ENCODE measurements at places on chromosomes 1 and 21. TPM values are rescaled to one million over a fixed set of nuclear protein-coding genes. Genes with fewer than 3 reads are reported as not detected.

DNA sequence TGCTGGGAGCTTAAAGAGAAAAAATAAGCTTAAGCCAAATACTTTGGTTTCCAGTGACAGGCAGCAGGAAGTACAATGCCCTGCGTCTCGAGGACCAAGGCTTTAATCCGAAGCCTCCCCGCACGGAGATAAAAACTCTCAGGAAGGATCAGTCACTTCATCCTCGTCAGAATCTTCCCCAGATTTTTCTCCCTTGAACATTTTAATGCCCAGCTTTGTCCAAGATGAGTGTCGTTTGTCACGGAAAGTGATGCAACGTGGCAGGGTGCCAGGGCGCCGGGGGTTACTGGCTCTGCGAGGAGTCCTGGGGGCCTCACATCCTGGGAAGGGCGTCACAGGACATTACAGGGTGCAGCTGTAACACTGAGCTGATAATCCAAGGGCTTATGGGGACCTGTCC, 25.2 kb upstream of the PCBP3 start:
- H3K27me3 ChIP-seq: no peaks in the 10 kb centered on the region
- no peak overlapping the region for H3K4me3 ChIP-seq
- H3K4me1 ChIP-seq: peaks cover 37% of the 10 kb centered on the region
- no peak for DNase-seq
- H3K27ac ChIP-seq: no peak overlapping the region

PRR9 gene
- not detected for total RNA-seq

DNA sequence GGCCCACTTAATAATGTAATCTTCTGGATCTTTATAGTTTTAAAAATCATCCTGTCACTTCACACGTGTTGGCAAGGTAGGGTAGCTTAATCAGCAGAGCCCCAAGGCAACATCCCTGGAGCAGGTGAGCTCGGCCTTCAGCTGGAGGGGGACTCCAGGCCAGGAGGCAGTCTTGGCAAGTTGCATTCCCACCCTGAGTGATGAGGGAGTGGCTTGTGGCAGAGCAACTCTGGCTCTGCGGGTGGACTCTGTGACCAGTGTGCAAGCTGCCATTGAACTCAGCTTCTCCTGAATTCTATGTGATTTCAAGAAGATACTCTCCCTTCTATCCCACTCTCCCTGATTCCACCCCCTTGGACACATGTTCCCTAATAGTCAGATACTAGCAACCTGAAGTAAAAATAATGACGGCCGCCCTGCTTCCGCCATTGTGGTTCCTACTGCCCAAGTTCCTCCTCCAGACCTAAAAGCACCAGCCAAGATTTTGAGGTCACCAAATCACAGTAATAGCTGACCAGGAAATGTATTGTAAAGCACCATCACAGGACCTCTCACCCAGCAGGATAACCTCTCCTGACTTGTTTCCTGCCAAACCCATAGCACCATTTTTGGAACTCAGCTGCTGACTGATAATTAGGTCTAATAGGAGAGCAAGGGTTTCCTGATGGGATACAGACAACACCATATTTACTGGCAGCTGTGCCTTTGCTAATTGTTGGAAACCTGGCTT, 11.5 kb upstream of the LYST start:
- H3K36me3 ChIP-seq: no peaks in the 10 kb centered on the region
- H3K4me3 ChIP-seq: no peak overlapping the region
- no peak for DNase-seq
- no peak overlapping the region for H3K27ac ChIP-seq
- H3K4me1 ChIP-seq: peaks cover 16% of the 10 kb centered on the region
- no peaks in the 10 kb centered on the region for H3K27me3 ChIP-seq

DNA sequence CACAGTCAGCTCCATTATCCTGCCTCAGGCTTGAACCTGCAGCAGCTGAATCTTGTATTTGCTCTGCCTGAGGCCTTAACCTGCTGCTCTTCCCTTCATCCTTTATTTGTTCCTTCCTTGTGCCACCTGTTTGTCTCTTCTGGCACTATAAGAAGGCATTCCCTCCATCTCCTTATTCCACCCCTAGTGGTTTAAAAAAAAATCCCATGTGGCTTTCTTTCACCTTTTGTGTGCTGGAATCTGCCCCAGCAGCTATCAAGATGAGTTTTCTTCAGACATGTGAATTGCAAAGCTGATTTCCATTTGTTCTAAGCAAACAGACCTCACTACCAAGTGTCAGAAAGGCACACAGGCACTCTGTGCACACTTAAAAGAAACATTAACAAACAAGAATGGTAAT, 294.6 kb downstream of the TTLL7 start:
- H3K27ac ChIP-seq: no peak overlapping the region
- H3K4me3 ChIP-seq: no peak overlapping the region
- H3K4me1 ChIP-seq: no peaks in the 10 kb centered on the region
- DNase-seq: no peak

RORC gene
- 1.3 TPM for total RNA-seq

EXTL1 gene
- not detected for total RNA-seq

LCE6A gene
- not detected for total RNA-seq

BNIPL gene
- 1.3 TPM for total RNA-seq

DNA sequence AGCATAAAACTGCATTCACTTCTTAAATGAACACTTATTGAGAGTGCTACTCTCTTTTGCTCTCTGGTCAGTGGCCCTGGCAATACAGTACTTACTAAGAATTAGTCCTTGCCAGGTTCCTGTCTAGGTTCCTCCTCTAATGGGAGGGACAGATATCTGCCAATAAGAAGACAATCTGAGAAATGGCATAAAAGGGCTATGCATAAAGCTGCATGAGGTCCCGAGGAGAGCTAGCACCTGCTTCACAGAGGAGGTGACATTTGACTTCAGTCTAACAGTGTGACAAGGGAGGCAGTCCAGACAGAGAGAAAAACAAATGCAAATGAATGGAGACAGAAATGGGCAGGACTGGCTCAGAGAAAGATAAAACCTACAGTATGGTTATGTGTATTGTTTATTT, 357.1 kb upstream of the SGIP1 start:
- no peaks in the 10 kb centered on the region for H3K36me3 ChIP-seq
- H3K4me3 ChIP-seq: no peak overlapping the region
- H3K4me1 ChIP-seq: no peaks in the 10 kb centered on the region
- no peaks in the 10 kb centered on the region for H3K27me3 ChIP-seq
- H3K27ac ChIP-seq: no peak overlapping the region
- DNase-seq: no peak

DNA sequence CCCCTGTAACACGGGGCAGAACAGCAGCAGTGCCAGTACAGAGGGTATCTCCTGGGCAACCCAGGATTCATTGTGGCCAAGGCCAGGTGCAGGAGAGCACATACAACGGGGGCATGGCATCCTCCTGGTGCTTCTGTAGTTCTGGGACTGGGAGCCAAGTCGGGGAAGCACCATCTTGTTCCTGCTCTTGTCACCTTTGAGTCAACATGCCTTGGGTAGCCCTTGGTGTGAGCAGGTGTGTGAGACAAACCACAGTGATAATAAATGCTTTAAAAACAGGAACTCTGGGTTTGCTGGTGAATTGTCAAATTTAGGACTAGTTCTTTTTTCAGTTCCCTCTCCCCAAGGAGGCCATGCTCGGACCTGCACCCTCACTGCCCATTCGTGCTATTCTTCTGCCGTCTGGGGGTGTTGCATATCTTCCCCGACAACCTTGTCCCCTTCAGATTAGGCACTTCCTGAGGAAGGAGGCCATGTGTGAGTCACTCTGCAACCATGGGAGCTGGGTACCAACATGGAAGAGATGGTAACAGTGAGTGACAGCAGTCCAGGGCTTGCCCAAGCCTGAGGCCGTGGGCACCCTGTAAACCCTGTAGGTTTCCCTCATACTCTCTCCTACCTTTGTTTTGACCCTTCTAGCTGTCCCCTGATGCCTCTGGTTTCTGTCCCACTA, 150.2 kb downstream of the GRIK3 start:
- no peaks in the 10 kb centered on the region for H3K36me3 ChIP-seq
- no peaks in the 10 kb centered on the region for H3K4me1 ChIP-seq
- no peak overlapping the region for H3K4me3 ChIP-seq

NOS1AP gene
- not detected for total RNA-seq

- H3K27me3 ChIP-seq: no peaks in the 10 kb centered on the region
- no peak for DNase-seq
- H3K4me3 ChIP-seq: no peak overlapping the region
- no peaks in the 10 kb centered on the region for H3K4me1 ChIP-seq
These were observed 262.8 kb upstream of the VAMP3 start for GRCh38 chr1:7508052-7508933.

DNA sequence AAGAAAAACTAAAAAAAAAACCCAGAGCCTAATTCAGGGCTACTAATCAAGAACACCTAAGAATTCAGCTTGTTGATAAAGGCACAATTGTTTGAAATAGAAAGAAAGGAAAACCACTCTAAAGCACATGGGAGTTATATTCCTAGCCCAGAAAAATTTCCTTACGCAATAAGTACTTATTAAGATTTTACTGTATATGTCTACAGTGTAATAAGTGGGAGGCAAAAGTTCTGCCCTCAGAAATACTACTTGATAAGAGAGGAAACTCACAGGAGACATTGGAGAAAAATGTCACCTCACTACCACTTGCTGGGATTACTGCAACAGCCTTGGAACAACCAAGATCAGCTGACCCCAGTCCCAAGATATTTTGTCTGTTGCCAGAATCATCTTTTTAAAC, 66.1 kb downstream of the IARS2 start:
- peaks cover 5% of the 10 kb centered on the region for H3K4me1 ChIP-seq
- H3K4me3 ChIP-seq: no peak overlapping the region
- no peak overlapping the region for H3K27ac ChIP-seq
- DNase-seq: no peak
- peaks cover 25% of the 10 kb centered on the region for H3K36me3 ChIP-seq

DNA sequence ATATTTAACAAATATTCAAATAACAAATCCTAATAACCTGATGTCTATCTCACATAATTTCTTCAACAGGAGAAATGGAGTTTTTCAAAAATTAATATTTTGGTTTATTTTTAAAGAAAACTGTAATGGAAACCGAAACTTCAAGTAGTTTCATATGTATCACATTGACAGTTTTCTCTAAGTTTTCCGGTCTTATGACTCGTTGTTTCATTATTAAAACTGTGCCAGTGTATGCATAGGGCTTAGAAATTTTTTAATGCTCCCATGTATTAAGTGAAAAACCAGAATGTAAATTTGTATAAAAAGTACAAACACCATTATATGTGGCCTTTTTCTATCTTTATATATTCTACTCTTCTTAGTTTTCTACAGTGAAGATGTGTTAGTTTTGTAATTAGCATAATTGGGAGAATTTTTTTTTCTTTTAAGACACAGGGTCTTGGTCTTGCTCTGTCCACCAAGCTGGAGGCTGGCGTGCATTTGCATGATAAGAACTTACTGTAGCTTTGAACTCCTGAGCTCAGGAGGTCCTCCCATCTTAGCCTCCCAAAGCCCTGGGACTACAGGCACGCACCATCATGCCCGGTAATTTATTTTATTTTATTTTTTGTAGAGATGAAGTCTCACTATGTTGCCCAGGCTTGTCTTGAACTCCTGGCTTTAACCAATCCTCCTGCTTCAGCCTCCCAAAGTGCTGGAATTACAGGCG, 43.9 kb upstream of the SAMSN1 start:
- H3K4me3 ChIP-seq: no peak overlapping the region
- H3K36me3 ChIP-seq: no peaks in the 10 kb centered on the region
- DNase-seq: no peak

- peaks cover 90% of the 10 kb centered on the region for H3K36me3 ChIP-seq
- H3K4me1 ChIP-seq: no peaks in the 10 kb centered on the region
- H3K27me3 ChIP-seq: no peaks in the 10 kb centered on the region
- H3K27ac ChIP-seq: no peak overlapping the region
- DNase-seq: peak; percentile 11
These were observed 96.4 kb downstream of the UBR4 start for GRCh38 chr1:19113697-19114092.

DNA sequence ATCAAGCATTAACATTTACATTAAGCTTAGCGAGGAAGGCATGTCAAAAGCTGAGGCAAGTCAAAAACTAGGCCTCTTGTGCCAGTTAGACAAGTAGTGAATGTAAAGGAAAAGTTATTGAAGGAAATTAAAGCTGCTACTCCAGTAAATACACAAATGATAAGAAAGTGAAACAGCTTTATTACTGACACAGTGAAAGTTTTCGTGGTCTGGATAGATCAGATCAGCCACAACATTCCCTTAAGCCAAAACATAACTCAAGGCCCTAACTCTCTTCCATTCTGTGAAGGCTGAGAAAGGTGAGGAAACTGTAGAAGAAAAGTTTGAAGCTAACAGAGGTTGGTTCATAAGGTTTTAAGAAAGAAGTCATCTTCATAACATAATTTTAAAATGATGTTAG, 131.9 kb downstream of the VAV3 start:
- H3K4me3 ChIP-seq: no peak overlapping the region
- no peak overlapping the region for H3K27ac ChIP-seq
- peaks cover 24% of the 10 kb centered on the region for H3K4me1 ChIP-seq
- no peaks in the 10 kb centered on the region for H3K27me3 ChIP-seq
- DNase-seq: no peak
- no peaks in the 10 kb centered on the region for H3K36me3 ChIP-seq

DNA sequence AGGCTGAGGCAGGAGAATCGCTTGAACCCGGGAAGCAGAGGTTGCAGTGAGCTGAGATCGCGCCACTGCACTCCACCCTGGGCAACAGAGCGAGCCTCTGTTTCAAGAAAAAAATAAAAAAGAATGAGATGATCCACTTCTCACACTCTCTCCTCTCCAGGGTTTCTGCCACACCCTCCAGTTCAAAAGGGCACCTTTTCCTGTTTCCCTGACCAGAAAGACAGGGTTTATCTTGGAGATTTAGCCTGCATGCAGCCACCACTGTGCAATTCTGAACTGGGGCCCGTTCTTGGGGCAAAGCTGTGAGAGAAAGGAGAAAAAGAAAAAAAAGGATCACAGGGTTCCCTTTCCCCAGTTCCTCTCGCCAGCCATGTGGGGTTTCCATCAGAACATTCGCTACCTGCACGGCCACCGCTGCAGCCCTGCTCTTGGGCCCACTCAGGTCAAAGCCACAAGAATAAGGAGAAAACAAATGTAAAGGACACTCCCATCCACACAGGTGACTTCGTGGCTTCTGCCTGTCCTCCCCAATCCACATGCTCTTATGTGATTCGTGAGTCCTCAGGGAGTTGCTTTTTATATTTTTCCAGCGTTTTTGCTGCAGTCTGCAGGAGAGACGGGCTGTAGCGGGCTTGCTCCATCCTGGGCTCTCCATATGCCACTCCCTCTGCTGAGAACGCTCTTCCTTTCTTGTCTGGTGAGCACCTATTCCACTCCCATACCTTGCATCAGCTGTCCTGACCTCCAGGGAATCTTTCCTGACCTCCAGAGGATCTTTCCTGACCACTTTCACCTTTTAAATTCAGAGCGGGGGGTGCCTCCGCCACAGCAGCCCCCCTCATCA, 26.4 kb downstream of the GNG4 start:
- no peak for DNase-seq
- H3K4me1 ChIP-seq: no peaks in the 10 kb centered on the region
- H3K36me3 ChIP-seq: no peaks in the 10 kb centered on the region
- no peaks in the 10 kb centered on the region for H3K27me3 ChIP-seq
- H3K4me3 ChIP-seq: no peak overlapping the region
- no peak overlapping the region for H3K27ac ChIP-seq

FGR gene
- 1.6 TPM for total RNA-seq

GRCh38 chr1:18322368-18323032, 158.2 kb upstream of the KLHDC7A start:
- H3K27me3 ChIP-seq: no peaks in the 10 kb centered on the region
- H3K27ac ChIP-seq: no peak overlapping the region
- no peaks in the 10 kb centered on the region for H3K4me1 ChIP-seq

- peaks cover 21% of the 10 kb centered on the region for H3K36me3 ChIP-seq
- peaks cover 32% of the 10 kb centered on the region for H3K4me1 ChIP-seq
- H3K27ac ChIP-seq: no peak overlapping the region
- no peak for DNase-seq
- H3K27me3 ChIP-seq: no peaks in the 10 kb centered on the region
These were observed 3.3 kb downstream of the ENSA start for GRCh38 chr1:150626150-150626549.
